Stimulated activated CD8-positive, alpha-beta memory T cell treated with anti-CD3 and anti-CD28 coated beads, Interleukin-15, amount 100 ng/mL, for 4 hours (primary cell): ENCODE measurements at places on chromosomes 12 and 14.

DNA sequence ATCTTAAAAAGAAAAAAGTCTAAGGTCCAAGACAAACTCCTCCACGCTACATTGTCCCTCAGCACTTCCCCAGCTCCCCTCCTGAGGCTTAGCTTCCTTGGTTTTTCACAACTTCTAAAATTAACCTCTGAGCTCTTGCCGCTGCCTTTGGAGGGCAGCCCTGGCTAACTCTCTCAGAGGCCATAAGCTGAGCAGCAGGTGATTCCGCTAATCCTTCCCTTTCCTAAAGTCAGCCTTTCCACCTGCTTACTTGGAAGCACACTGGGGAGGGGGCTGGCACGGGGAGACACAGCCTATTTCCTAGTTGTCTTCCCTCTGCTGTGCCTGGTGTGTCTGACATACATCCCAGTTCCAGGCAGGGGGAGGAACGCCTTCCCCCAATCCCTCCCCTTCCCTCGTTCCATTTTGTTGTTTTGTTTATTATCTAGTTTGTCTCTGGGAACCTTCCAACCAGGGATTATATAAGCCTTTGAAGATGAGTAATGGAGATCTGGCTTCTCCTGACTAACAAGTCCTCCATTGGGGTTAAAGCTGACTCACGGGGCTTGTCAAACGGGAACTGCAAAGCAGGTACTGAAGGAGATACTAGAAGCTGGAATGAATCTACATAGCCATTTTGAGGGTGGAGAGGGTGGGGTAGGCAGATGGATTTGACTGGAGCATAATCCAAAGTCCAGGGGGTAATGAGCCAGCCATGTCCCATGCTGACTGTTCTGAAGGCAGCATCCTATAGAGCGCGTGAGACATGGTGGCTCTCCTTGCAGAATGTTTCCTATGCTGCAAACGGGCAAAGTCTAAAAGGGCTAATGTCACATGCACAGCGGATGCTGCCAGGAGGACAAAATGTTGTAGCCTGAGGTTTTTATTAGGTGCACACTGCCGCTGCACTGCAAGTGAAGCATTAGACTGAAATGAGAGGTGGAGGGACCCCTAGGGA is 230.8 kb downstream of the FOXN3 start:
- DNase-seq, result no peak

DNA sequence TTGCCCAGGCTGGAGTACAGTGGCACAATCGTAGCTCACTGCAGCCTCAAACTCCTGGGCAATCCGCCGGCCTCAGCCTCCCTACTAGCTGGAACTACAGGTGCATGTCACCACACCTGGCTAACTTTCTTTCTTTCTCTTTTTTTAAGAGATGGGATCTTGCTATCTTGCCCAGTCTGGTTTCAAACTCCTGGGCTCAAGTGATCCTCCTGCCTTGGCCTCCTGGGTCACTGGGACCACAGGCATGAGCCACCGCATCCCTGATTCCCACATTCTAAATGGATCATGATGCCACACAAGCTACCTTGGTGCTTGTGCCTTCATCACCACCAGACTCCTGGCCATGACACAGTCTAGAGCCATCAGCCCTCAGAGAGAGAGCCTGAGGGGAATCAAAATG is 43.8 kb downstream of the PRKAB1 start:
- DNase-seq, result no peak

DNA sequence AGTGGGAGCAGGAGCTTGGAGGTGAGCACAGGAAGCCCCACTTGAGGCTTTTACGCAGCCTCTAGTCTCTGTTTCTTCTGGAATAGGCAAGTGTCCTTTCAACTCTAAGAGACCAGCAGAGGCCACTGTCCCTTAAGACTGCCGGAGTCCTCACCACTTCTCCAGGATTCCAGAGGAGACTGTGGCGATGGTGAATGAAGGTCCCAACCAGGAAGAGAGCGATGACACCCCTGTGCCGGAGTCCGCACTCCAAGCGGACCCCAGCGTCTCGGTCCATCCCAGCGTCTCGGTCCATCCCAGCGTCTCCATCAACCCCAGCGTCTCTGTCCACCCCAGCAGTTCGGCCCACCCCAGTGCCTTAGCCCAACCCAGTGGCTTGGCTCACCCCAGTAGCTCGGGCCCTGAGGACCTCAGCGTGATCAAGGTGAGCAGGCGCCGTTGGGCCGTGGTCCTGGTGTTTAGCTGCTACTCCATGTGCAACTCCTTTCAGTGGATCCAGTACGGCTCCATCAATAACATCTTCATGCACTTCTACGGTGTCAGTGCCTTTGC is 442 bp downstream of the FLVCR2 start:
- no peak for DNase-seq

DNA sequence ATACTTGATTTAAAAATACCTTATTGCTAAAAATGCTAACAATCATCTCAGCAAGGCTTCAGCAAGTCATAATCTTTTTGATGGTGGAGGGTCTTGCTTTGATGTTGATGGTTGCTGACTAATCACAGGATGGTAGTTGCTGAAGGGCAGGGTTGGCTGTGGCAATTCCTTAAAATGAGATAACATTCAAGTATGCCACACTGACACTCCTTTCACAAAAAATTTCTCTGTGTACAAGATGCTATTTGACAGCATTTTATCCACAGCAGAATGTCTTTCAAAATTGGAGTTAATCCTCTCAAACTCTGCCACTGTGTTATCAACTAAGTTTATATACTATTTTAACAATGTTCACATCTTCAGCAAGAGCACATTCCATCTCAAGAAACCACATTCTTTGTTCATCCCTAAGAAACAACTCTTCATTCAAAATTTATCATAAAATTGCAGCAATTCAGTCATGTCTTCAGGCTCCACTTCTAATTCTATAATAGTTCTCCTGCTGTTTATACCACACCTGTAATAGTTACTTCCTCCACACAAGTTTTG is 16.1 kb downstream of the SCAF11 start:
- DNase-seq, result no peak

- DNase-seq, result no peak
Observed at GRCh38 chr14:101395779-101396178, 165.5 kb upstream of the DIO3 start.

DNA sequence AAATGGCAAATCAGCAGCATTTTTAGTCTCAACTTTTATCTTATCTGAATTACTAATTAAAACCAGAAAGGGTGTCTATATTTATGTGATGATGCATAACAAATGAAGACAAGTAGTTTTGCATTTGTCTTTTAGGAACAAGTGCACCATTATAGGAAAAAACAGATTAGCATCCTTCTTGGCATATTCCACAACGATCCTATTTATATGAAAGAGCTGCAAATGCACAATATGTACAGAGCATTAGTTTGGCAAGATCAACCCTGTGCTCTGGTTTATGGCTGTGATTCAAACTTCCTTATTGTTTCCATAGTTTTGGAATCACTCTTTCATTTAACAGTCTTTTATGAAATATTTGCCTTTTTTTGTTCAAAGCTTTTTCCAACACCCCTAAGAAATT is 486.8 kb downstream of the KCNH5 start:
- no peak for DNase-seq

- DNase-seq, result no peak
Observed at GRCh38 chr12:62736596-62736995, 198.4 kb downstream of the PPM1H start.

DNA sequence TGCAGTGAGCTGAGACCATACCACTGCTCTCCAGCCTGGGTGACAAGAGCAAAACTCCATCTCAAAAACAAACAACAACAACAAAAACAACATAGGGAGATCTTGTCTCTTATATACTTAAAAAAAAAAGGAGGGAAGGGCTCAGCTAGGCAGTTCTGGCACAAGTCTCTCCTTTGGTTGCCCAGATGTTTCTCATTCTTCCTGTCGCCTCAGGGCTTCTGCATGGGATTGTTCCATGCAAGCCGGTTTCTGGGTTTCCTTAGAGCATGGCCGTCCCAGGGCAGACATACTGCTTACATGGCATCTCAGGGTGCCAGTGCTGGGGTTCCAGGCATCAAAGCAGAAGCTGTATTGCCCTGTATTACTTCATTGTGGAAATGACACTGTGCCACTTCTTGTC is 5.2 kb upstream of the SLC8B1 start:
- no peak for DNase-seq

GRCh38 chr14:65131301-65131701 is 29.0 kb upstream of the MAX start:
- no peak for DNase-seq

GRCh38 chr12:95882080-95882479 is 23.3 kb downstream of the SNRPF start:
- DNase-seq, result no peak

DNA sequence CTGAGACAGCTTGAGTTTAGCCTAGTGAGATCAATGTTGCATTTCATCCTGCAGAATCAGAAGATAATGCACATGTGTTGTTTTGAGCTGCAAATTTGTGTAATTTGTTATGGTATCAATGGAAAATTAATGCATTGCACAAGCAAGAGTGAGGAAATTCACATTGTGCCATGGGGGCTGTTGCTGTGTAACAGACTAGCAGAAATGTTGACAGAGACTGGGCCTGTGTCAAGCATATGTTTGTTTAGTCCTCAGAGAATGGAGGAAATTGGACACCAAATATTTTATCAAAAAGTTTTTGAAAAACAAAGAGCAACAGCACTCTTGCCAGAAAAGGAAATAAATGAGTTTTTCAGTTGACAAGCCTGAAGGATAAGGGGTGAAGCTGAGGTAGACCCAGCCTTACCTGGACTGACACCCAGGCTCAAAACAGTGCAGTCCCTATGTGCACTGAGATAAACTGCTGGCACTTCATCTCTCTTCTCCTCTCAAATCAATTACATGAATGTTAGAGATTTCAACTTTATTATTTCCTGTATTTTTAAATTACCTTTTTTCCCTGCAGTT is 1150.0 kb downstream of the FSCB start:
- no peak for DNase-seq

DNA sequence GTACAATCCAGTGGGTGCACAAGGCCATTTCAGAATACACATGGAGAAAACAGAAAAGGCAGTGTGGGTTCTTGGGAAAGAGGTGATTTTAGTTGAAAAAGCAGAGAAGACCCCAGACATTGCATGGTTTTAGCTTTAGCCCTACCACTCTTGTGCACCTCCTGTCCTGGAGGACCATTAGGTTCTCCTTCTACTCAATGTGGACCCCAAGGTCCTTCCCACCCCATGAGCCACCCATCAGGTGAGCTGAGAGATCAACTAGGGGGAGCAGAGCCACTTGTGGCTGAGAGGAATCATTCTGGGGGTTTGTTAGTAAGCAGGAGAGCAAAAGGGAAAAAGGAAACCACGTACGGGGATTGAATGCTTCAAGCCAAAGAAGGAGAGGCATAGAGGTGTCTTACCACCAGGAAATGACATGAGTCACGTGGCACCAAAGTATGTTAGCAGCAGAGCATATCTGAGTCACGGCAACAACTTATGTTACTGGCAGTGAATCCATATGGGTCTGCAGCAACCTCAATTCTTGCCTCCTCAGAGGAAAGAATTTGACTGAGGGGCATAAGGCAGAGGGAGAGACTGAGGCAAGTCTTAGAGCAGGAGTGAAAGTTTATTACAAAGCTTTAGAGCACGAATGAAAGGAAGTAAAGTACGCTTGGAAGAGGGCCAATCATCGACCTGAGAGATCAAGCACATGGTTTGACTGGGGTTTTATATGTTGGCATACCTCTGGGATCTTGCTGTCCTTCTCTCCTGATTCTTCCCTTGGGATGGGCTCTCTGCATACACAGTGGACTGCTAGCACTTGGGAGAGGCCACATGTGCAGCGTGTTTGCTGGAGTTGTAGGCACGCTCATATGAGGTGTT is 73.9 kb downstream of the HSD17B6 start:
- no peak for DNase-seq

DNA sequence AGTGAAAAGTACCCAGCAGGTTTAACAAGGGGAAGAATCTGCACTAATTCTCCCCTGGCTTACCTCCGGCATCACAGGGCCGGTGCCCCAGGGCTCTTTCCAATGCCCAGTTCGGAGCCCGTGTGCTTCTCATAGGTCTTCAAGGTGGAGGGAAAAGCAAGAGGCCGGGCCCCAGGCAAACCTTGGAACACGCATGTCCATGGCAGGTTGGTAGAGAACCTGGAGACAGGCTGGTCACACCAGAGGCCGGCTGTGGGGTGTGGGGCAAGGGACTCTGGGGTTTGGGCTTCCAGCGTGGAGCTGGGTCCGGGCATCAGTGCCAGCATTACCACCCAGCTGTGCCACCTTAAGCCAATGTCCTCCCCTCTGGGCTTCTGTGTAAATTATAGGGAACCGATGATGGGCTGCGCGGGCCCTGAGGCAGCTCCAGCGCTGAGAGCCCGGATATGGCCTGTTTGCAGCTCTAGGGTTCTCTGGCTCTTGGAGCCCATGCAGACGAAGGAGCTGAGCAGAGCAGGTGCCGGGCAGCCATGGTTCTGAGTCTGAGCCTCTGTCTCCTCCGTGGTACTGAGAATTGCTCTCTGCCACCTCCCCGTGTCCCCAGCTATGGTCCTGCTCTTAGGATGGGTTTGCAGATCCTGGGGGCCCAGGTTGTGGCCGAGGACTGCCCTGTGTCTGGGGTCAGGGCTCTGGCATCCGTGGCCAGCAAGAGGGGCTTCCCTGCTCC is 197.0 kb upstream of the C14orf180 start:
- DNase-seq, result no peak

- DNase-seq, result no peak
Observed at GRCh38 chr14:104820669-104821228, 19.8 kb downstream of the ZBTB42 start.

- no peak for DNase-seq
Observed at GRCh38 chr12:127760996-127761395, 506.0 kb upstream of the TMEM132C start.

DNA sequence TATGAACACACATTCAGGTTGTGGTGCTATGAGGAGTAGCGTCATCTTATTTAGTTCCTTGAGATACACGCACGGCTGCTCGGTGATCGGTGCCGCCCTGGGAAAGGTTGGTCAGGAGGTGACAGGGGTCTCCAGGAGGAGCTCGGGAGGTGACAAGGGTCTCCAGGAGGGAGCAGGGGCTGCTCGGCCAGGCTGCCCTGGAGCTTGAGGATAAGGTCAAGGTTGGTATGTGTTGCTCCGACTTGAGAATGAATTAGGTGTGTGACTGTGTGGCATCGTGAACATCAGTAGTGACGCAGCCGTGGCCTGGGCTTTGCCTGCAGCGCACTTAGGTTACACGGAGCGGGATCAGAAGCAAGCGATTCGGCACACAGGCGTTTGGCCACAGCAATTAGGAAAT is 36.2 kb downstream of the CCDC92 start:
- no peak for DNase-seq

DNA sequence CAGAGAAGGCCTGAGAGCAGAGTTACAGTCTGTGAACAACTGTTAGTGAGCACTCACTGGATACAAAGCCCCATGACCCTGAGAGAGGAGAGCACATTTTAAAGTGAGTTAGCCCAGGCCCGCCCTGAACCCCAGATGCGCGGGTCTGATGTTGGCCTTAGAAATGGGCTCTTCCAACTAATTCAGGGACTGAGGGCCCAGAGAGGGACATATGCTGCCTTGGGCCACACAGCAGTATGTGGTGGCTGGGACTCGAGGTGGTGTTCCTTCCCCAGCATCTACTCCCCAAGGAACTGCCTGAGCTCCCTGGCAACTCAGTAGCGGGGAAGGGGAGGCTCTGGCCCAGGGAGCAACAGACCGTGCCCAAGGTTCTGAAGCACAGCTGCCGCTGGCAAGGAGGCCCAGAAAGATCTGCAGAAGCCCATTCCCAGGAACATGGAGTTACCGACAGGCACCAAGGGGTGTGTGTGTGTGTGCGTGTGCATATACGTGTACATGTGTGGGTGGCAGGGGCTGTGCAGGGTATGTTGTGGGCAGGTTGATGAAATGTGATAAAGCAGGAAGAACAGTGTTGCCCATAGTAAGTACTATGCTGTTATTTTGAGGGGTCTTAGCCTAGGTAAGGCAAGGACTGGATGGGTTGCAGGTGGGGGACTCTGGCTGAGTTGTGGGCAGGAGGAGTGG is 40.5 kb downstream of the KRT80 start:
- no peak for DNase-seq
